SK-N-SH treated with all-trans-retinoic acid at 6 μM for 48 hours (cell line): ENCODE measurements at places on chromosomes 3 and 15.

- peak; percentile 46 for ATAC-seq
Observed at GRCh38 chr15:70853318-70853972, 512 bp downstream of the LARP6 start.

GRCh38 chr3:177860184-177860583, 662.9 kb upstream of the TBL1XR1 start:
- no peak for ATAC-seq

- ATAC-seq, result no peak
Observed at GRCh38 chr3:183006396-183007002, 26.2 kb upstream of the DCUN1D1 start.

GRCh38 chr3:188590557-188590956, 436.6 kb downstream of the LPP start:
- peak; percentile 16; the same call in 1 of the 3 replicates for ATAC-seq

DNA sequence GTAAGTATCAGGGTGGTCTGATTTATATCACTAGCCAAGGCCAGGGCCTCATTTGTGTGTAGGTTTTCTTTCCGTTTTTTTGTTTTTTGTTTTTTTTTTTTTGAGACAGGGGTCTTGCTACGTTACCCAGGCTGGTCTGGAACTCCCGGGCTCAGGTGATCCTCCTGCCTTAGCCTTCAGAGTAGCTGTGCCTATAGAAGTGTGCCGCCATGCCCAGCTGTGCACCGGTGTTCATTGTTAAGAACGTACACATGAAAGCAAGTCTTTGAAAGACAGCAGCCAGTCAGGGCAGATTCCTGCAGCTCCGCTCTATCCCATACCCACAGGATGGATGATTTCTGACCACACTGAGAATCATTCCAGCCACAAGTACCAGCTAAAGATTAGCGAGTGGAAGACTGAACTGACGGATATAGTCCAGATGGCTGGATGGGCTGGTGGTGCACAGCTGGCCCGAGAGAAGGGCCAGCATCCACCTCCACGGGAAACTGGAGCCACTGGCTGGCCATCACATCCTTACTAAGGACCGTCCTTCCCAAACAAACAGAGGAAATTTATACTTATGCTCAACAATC, 95.4 kb downstream of the PCSK6 start:
- ATAC-seq, result no peak

- ATAC-seq, result peak; percentile 28
Observed at GRCh38 chr3:185630182-185630622, 44.1 kb downstream of the SENP2 start.

GRCh38 chr3:138222942-138223287, 35.8 kb downstream of the ARMC8 start:
- no peak for ATAC-seq

DNA sequence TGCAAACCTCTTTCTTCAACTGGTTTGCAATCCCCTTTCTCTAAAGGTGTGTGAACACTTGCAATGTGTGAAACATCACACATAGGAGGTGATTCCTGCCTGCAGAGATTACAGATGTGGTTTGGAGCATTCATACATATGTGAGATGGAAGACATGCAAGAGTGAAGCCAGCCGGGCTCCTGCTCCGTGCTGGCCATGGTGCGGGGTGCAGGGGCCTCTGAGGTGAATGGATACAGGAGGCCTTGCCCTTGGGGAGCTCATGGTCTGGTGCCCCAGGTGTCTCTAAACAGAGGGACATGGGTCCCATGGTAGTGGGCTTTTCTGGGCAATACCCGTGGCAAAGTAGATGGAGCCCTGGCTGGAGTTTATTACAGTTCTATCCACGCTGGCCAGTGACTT, 6.0 kb downstream of the SLC6A11 start:
- ATAC-seq, result no peak

DNA sequence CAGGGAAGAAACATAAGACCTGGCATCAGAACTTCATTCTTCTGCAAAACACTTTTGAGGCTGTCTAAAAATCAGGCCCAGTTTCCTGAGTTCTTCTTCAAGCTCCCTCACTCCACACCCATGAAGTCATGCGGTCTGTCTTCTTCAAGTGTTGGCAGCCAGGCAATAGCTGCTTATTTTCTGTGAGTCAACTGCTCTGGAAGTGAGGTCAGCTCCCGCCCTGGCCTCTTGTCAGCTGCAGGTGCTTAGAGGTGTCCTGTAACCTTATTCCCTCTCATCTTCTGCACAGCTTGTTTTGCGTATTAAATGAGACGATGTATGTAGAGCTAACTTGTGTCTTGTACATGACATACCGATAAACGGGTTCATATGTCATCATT, 226.1 kb downstream of the ADAMTS17 start:
- no peak for ATAC-seq

DNA sequence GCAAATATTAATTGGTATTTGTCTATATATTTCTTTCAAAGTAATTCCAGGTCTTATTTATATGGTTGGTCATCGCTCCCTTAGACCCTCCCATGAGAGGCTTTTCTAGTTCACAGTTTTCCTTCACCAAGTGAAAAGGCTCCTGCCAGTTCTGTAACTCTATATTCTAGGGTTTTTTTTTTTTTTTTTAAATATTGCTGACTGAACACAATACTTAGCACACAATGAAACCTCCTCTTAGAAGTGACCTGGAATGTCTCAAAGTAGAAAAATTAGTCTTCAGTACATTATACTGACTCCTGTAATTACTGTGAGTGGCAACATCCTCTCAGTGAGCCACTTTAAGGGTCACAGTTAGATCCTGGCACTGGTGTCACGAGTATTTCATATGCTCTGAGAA, 48.6 kb upstream of the CDAN1 start:
- ATAC-seq, result no peak

- no peak for ATAC-seq
Observed at GRCh38 chr15:40474581-40474980, 3.8 kb downstream of the CHST14 start.
